ENCODE measurements at places on chromosomes 11 and 22.

DNA sequence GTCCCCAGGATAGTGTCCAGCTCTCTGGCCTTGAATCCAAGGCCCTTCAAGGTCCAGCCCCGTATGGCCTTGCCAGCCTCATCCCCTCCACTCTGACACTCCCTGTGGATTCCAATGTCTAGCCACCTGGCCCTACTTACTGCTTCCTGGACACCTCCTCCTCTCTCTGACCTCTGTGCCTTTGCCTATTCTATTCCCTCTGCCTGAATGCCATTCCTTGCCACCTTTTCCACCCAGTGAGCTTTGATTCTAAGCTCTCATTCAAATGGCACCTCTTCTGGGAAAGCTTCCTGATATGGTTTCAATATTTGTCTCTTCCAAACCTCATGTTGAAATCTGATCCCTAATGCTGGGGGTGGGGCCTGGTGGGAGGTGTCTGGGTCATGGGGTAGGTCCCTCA is 31.9 kb upstream of the TTLL12 start:
- DNase-seq, result no peak

GRCh38 chr11:33005175-33005574 is 10.5 kb upstream of the DEPDC7 start:
- no peak for DNase-seq

- DNase-seq, result no peak
Measured at GRCh38 chr11:29527391-29527936, 489.4 kb downstream of the KCNA4 start.

- no peak for DNase-seq
Measured at GRCh38 chr11:20597154-20597679, 2.2 kb upstream of the SLC6A5 start.

DNA sequence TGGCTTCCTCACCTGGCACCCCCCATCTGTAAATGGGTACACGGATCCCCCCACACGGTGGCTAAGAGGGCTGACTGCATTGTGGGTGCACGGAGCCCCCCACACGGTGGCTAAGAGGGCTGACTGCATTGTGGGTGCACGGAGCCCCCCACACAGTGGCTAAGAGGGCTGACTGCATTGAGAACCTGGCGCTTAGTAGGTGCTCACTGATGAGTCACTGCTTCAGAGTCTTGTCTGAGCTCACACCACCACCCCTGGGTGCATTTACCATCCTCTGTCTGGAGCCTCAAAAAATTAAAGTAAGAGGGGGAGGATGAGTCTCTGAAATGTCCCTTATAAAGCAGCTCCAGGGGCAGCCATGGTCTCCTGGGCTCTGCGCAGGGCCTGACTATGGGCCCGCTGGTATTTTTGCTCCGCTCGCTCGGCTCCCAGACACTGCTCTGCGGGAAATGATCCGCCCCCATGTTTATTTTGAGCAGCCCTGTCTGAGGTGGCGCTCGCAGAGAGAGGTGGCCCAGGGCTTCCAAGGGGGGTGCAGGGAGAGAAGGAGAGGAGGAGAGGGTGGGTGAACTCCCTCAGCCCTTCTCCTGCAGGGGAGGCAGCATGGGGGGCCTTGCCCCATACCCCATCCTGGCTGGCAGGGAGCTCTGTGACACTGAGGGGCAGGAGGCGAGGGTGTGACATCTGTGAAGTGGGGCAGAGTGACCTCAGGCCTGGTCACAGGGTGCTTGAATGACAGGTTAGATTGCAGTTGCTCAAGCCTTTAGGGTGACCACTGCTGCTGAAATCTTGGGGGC is 82.6 kb downstream of the CACNA1I start:
- DNase-seq, result no peak

DNA sequence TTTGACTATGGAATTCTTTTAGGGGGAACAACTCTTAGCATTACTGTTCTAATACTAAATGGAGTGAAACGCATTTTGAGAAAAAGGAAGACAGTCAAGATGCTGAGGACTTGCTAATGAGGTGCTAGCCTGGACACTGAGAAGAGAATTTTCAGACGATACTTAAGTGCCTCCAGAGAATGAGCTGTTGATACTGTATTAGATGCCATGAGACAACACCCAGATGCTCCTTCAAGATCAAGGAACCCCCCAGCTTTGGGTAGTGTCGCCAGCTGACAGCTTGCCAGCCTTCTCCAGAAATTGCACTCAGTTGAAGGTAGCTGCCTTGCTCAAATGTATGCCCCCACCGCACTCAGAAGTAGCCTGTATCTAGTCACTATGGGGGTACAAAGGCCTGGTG is 52.5 kb upstream of the SLC36A4 start:
- DNase-seq, result no peak

- DNase-seq, result no peak
Measured at GRCh38 chr11:123526027-123526805, 96.1 kb downstream of the GRAMD1B start.

DNA sequence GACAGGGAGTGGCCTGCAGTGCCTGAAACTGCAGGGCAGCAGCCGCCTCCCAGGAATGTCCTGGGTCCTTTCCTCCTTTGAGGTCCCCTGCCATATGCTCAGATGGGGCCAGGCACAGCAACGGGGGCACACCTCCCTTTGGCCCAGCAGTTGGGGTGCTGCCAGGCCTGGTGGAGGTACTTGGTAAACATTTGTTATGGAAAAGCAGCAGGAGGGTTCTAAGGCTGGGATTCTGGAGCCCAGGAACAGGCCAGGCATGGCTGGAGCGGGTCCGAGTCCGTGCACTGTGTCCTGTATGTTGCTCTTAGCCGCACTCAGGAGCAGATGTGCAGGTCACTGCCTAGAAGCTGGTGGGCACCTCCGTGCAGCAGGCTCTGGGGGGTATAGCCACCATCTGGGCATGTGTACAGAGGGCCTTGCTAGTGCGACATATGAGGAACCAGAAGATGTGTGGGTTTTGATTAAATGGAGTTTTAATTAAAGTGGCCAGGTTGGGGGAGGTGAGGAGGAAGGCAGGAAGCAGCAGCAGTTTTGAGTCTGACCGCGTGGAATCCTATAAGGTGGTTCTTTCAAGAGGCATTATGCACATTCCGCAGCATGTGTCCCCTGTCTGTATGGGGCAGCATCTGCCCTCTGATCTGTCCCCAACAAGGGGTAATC is 1.5 kb downstream of the ADORA2A start:
- no peak for DNase-seq

DNA sequence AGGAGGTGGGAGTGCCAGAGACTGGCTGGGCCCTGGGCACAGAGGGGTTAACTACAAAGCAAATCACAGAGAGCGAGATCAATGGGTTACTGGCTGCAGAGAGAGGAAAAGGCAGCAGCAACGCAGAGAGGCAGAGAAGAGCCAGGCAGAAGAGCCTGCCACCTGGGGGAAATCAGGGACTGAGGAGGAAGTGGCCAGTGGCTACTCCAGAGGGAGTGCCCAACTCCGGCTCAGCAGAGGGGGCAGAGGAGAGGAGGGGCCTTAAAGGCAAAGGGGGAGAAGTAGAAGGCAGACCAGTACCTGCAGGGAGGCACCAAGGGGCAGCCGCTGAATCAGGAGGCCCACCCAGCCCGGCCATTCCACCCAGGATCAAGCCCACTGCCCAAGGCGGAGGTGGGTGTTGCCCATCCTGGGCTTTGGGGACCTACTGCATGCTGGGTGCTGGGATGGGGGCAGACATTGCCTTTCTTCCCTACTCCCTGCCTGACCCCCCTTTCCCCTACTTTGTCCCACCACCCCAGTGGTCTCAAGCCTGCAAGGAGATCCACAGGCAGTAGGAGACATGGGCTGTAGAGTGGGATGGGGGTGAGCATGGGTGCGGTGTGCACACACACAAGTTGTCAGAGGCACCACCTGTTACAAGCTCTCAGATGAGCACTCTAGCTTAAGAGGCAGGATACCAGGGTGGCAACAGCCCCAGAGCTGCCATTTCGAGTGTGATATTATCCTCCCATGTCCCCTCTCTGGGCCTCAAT is 926 bp upstream of the GALR3 start:
- DNase-seq, result no peak

- DNase-seq, result no peak
Measured at GRCh38 chr11:134126217-134126822, 57.4 kb downstream of the JAM3 start.

- peak; percentile 71 for DNase-seq
Measured at GRCh38 chr11:66371627-66372415, at the start of gene SLC29A2. Gene SLC29A2, minus strand, starts transcription at chr11:66371760. Its CDS starts 169 bp downstream, at chr11:66371591.

GRCh38 chr22:49785046-49785521 is 42.6 kb downstream of the BRD1 start:
- no peak for DNase-seq

DNA sequence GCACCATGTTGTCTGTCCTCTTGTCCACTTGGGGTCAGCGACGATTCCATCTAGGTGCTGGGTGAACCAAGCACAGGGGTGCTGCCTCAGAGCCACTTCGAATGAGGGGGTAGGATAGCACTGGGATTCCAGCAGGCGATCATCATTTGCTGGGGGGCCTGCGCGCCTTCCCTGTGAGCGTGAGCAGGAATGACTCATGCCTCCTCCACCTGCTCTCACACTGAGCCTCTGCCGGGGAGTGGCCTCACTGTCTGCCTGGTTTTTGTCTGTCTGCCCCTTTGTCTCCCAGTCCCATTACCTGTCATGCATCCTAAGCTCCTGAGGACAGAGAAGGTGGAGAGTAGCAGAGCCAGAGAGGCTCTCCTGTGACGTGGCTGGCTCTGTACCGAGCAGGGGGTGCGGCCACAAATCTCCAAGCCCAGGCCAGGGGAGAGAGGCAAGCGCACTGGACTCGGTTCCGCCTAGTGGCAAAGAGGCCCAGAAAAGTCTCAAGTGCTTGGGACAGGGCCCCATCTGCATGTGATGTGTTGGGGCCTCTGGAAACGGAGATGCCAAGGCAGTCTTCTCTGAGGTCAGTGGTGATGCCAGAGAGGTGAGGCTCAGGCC is 30.8 kb downstream of the RSPH14 start:
- no peak for DNase-seq

DNA sequence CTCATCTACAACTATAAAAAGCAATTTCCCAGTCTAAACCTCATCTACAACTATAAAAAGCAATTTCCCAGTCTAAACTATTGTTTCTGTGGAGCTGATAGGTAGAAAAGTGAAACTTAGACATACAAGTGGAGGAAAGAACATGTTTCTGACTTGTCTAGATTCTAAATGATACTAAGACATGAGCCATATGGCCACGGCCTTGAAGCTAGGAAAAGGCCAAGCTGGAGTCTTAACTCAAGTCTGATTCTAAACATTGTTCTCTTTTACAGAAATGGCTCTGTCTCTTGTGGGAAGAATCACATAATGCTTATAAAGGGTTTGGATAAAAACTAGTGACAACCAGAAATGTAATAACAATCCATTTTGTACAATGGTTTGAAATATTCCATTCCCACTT is 43.8 kb upstream of the LARGE1 start:
- DNase-seq, result no peak

DNA sequence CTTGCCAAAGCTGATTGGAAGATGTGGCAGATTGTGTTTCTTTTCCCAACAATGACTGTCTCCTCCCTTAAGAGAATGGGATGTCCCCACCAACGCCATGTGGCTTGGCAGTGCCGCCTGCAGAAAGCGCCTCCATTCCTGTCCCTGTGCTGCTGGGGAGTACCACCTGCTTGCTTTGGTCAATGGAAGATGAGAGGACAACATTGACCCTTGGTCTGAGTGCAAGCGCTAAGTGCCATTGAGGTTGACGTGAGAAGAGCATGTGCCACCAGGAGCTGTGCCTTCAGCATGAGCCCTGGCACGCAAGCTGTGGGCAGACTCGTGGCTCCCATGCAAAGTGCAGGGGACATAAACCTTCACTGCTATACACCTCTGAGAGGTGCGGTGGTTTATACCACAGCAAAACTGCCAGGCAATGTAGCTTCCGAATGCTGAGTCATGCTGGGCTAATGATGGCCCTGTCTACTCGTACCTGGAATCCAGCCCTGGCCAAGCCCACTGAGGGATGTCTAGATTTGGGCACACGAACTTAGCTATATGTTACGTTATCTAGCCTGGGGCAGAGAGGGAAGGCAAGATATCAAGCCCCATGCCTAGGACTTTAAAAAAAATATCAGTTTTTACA is 41.9 kb downstream of the MYEOV start:
- no peak for DNase-seq

DNA sequence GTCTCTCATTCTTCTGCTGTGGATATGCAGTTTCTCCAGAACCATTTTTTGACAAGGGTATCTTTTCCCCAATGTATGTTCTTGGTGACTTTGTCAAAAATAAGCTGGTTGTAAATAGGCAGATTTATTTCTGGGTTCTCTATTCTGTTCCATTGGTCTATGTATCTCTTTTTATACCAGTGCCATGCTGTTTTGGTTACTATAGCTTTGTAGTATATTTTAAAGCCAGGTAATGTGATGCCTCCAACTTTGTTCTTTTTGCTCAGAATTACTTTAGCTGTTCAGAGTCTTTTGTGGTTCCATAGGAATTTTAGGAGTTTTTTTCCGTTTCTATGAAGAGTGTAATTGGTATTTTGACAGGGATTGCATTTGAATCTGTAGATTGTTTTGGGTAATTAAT is 12.4 kb downstream of the HORMAD2 start:
- DNase-seq, result no peak

GRCh38 chr11:114623720-114624119 is 28.1 kb upstream of the NXPE4 start:
- no peak for DNase-seq

DNA sequence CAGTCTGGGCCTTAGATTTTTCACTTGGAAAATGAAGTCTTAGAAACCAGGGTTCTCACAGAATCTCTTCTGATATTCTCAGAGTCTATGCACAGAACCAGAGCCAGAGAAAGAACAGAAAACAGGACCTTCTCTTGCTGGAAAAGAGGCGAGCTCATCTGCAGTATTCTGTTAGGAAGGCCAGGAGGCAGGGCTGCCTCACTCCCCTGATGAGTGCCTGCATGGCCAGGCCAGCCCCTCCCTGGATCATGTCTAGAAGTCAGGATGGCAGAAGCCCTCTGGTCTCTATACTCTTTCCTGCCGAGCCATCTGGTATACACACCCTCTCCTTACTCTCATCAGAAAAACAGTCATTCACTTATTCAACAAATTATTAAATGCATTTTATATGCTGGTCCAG is 723 bp downstream of the OR51M1 start:
- DNase-seq, result no peak

DNA sequence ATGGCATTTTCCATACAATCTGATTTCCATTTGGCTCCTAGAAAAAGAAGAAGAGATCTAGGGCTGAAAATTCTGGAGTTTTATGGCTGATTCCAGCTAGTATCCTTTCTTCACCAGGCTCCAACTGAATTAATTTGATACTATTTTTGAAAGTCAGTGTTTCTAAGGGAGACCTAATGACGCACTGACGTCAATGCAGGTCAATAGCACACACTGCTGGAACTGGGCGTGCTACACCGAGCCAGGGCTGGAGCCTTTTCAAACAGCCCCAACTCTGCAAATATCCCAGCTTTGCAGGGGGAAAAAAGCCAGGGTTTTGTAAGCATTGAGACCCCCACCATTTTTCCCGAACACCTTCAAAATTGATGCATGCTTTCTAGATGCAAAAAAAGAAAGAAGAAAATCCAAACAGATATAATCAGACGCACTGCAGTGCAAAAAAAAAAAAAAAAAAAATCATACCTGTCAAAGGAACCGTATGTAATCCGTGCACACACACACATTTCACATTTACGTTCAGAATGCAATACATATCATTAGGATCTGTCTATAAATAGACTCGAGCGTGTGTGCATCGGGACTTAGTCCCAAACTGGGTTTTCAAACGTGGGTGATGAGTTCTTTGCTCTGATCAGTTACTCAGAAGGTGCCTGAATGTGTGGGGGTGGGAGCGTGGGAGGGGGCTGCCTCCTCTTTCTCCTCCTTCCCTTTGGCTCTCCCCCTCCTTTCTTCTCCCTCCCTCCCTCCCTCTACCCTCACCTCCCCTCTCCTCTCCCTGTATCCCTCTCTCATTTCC is 124.5 kb upstream of the HSD17B12 start:
- DNase-seq, result no peak

- no peak for DNase-seq
Measured at GRCh38 chr22:19352766-19353165, 61.2 kb upstream of the CLTCL1 start.
